CD4-positive, alpha-beta T cell treated with Interleukin-6 for 4 hours (primary cell): ENCODE measurements at places on chromosomes 3 and 15.
A peak's percentile ranks its signal among the peaks of the same experiment; 100 is the strongest.

DNA sequence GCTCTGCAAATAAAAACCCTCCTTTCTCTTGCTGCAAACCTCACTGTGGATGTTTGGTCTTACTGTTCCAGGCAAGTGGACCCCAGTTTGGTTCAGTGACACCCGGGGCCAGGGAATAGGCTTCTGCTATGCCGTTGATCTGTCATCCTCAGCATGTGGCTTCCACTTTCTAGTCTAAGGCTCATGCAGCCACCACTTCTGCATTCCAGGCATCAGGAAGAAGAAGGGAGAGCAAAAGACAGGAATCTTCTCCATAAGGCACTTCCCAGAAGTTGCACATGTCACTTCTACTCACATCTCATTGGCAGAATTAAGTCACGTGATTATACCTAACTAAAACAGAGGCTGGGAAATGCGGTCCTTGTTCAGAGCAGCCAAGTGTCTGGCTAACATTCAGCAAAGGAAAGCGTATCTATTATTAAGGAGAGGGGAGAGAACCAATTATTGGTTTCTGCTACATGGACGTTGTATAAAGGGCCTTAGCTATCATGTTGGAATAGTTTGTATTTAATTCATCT, 173.6 kb upstream of the PFN2 start:
- no peak for DNase-seq

- no peak for DNase-seq
Observed at GRCh38 chr3:160163229-160163878, 61.9 kb upstream of the C3orf80 start.

DNA sequence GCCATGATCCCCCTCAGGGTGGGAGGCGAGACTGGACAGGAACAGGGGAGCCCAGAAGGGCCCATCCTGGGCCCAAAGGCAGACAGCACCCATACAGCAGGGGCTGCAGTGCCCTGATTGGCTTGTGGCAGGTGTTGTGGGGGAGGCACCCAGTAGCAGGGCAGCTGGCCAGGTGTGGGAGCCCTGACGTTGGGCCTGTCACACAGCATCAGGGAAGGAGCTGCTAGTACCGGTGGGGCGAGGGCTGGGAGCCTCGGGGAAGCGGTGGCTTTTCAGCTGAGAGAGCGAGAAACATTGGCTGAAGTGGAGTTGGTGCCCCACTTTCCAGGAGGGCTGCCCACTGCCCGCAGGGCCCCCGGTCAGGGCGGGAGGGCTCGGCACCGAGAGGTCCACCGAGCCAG, 19.7 kb upstream of the CYP11A1 start:
- DNase-seq = no peak

DNA sequence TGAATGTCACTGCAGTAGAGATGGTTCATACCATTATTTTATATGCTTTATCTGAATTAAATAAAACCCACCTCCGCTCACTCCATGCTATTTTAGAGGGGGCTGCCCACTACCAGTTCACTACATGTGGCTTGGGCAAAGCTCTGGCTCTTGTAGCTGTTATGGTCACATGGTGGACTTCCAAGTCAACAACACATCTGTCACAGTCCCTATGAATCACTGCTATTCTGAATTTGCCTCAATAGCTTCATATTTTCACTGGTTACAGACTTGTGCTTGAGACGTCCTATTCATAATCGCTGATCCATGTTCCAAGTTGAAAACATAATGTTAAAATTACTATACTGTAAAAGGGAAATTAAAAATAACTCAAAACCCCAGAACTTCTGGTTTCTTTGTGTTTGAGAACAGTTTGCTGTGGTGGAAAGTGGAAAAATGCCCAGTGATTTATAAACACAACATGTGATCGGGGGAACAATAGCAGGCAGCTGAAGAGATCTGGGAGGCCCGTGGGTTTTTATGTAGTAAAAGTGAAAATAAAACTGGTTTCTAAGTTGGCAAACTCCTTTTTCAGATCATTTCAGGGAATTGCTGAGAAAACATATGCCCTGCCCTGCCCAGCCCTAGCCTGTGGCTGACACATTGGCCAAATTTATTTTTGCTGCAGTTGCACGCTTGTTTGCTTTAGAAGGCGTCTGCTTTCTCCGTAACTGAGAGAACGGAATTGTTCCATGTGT, 128.8 kb upstream of the PRR23C start:
- DNase-seq = no peak

GRCh38 chr3:46667061-46667621, 26.3 kb downstream of the ALS2CL start:
- DNase-seq = no peak

- no peak for DNase-seq
Observed at GRCh38 chr3:128402998-128403397, 63.7 kb downstream of the DNAJB8 start.

DNA sequence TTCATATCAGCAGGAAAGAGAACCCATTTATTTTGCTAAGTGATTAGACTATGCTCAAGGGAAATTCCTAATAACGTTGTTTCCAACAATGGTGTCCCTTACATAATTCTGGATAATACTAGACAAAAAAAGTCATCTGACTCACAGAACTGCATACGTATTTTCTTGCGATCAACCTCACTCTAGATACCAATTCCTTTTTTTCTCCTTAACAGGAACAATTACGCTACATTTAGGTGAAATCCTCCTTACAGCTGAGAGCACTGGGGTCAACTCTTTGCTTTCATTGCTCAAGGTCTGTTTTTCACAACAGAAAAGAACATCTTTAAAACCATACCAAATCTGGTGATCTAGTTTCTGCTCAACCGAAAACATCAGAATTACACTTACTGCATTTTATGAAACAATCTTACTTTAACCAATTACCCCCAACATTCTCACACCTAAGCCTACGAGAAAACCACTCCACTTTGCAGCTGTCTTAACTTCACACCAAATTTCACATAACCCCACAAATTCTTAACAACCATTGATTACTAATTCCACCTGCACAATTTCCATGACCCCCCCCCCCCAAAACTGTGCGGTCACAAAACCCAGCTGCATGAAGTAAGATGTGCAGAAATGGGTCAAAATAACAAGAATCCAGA, 61.2 kb upstream of the ICE2 start:
- peak; percentile 29 for DNase-seq

GRCh38 chr3:15272426-15273196, 59.8 kb downstream of the SH3BP5 start:
- no peak for DNase-seq

DNA sequence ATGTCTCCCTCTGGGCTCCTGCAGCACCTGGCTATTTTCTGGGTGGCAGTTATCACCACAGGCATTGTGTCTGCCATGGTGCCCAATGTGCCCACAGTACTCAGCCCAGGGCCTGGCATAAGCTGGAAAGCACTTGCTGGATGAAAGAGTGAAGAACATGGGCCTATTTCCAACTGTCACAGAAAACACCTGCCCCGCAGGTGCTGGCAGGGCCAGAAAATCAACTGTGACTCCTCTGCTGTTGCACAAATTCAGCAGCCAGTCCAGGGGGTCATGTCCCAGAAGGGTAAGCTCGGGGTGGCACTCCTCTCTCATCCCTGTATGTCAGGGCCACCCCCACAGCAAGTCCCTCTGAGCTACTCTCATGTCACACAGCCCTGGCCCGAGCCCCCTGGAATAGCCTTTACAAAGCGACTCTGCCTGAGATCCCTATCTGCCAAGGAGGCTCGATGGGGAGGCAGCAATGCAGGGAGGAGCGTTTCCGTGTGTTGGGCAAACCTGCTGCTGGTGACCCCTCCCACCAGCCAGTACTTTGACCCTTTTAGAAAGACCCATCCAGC, 16.9 kb downstream of the ITIH3 start:
- DNase-seq = no peak

GRCh38 chr15:72070817-72071447, 47.0 kb downstream of the MYO9A start:
- no peak for DNase-seq

DNA sequence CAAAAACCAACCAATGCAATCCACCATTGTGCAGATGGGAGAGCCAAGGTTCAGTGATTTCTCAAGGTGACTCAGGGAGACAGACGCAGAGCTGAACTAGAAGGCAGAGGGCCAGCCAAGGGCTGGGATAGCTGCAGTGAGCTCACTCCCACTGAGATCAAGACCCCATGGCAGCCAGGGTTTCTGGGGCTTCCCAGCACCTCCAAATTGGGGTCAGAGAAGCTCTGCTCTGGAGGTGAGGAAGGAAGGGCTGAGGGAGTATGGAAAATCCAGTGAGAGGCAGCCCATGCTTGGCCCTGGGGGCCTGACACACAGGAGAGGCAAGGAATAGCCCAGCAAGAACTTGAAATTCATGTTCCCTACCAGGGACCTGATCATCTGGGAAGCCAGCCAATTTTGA, 61.0 kb downstream of the ISG20 start:
- no peak for DNase-seq

- no peak for DNase-seq
Observed at GRCh38 chr3:159904455-159904854, 84.2 kb upstream of the IL12A start.

DNA sequence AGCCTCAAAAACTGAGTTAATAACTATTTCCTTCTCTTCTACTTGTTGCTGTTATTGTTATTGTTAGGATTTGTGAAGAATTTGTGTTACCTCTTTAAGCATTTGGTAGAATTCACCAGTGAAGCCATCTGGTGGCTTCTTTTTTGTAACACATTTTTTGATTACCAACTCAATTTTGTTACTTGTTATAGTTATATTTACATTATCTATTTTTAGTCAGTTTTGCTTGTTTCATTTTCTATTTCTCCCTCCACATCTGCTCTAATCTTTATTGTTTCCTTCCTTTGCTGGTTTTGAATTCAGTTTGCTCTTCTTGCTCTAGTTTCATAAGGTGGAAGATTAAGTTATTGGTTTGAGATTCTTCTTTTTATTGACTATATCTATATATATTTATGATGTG, 3.7 kb upstream of the SLC9C1 start:
- no peak for DNase-seq

GRCh38 chr3:127796045-127796830, 26.1 kb downstream of the MGLL start:
- no peak for DNase-seq
